HFFc6 (cell line): ENCODE measurements at places on chromosomes 7 and 10. TPM values are rescaled to one million over a fixed set of nuclear protein-coding genes. Genes with fewer than 3 reads are reported as not detected.

The CCDC146 gene
- total RNA-seq = 0.09 to 0.62 TPM (median 0.27 TPM) in 3 replicates

The PAXIP1 gene
- 5.1 to 7.5 TPM (median 6.8 TPM) in 3 replicates for total RNA-seq

The CALN1 gene
- total RNA-seq = not detected in 3 replicates

GRCh38 chr10:107718864-107719263 lies 554.4 kb upstream of the SORCS1 start:
- DNase-seq = no peak
- H3K4me3 ChIP-seq = no peak overlapping the region
- H3K27me3 ChIP-seq = no peaks in the 10 kb centered on the region
- no peak overlapping the region for H3K27ac ChIP-seq

DNA sequence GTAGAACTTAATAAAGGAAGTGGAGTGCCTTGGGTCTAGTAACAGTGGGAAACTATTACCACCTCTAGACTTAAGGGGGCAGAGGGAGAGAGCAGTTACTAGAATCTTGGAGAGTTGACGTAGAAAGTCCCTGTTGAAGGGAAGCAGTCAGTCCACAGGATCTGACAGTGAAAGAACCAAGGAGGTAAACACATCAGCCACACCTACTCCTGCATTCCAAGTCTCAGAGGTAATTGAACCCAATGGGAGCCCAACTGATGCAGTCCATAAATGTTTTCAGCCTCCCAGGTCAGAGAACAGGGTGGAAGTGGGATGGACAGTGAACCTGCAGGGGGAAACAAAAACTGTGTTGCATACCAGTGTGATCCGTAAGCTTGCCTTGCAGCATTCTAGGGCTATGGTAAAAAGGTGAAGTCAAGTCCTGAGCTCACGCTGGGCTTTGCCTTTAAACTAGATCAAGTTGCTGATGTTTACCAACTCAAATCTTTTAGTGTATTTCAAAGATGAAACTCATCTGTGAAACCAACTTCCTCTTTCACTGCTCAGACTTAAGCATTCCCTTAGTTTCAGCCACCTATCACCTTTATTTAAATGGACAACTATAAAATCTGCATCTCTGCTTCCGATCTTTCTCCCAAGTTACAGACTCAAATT lies 57.2 kb downstream of the SLC16A12 start:
- DNase-seq = no peak
- no peaks in the 10 kb centered on the region for H3K27me3 ChIP-seq
- peaks cover 57% of the 10 kb centered on the region for H3K4me1 ChIP-seq

- H3K4me1 ChIP-seq = peaks cover 66% of the 10 kb centered on the region
- DNase-seq = peak; percentile 94
- no peaks in the 10 kb centered on the region for H3K36me3 ChIP-seq
- peak overlapping the region; percentile 92 for H3K27ac ChIP-seq
- H3K4me3 ChIP-seq = peak overlapping the region; percentile 49
Measured at GRCh38 chr10:103231047-103231551, 14.6 kb upstream of the RPEL1 start.

The CCL26 gene
- 2.2 to 6.3 TPM (median 3.0 TPM) in 3 replicates for total RNA-seq

GRCh38 chr10:112875476-112876267 lies 74.4 kb upstream of the TCF7L2 start:
- no peak for DNase-seq
- peaks cover 8% of the 10 kb centered on the region; the same call in 1 of the 2 replicates for H3K4me1 ChIP-seq
- H3K27ac ChIP-seq = no peak overlapping the region
- H3K4me3 ChIP-seq = no peak overlapping the region
- H3K36me3 ChIP-seq = peaks cover 5% of the 10 kb centered on the region; the same call in 1 of the 2 replicates
- peaks cover 9% of the 10 kb centered on the region for H3K27me3 ChIP-seq

- no peak for DNase-seq
- peaks cover 13% of the 10 kb centered on the region; the same call in 1 of the 2 replicates for H3K4me1 ChIP-seq
- H3K27me3 ChIP-seq = peaks cover 5% of the 10 kb centered on the region
Measured at GRCh38 chr10:78188446-78188845, 154.8 kb downstream of the RPS24 start.

The GNAT3 gene
- not detected in 3 replicates for total RNA-seq

DNA sequence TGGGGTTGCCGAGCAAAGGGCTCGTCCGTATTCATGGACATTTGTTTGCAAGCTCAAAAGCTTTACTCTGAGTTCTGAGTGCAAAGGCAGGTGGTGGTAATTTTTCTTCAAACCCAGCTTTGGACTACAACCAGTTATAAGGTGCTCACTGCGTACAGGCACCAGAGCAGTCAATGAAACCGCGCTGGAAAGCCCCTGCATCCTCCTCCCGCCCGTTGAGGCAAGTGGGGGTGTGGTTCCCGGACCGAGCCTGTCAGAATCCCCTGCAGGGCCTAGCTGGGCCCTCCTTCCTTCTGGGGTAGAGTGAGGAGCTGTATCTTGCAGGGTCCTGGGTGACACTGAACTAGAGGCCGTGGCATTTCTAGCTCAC lies 22.3 kb downstream of the AMZ1 start:
- H3K27me3 ChIP-seq = peaks cover 2% of the 10 kb centered on the region
- peaks cover 26% of the 10 kb centered on the region for H3K36me3 ChIP-seq
- no peak overlapping the region for H3K27ac ChIP-seq
- H3K4me3 ChIP-seq = no peak overlapping the region

- peaks cover 2% of the 10 kb centered on the region for H3K27me3 ChIP-seq
- peak overlapping the region; percentile 89 for H3K27ac ChIP-seq
- peaks cover 76% of the 10 kb centered on the region for H3K4me1 ChIP-seq
Measured at GRCh38 chr10:80167471-80168161, 35.1 kb downstream of the PLAC9 start.

The CCDC172 gene
- not detected in 3 replicates for total RNA-seq

DNA sequence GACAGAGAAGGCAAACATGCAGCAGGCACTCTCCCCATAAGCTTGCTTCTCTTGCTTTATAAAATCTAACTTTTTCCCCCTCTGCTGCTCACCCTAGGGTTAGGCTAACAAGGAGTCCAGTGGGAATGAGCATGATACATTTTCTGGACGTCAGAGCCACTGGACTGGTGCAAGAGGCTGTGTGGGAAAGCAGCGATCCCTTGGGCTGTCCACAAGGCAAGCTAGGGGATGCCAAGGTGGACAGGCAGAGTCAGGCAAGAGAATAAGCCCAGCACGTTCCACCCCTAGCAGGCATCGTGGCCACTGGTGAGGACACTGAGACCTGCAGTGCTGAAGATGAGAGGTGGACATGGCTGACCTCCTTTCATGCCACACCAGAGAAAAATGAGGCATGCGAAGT lies 290.9 kb upstream of the ZMIZ1 start:
- no peak overlapping the region for H3K27ac ChIP-seq
- DNase-seq = peak; percentile 5

The GIMAP4 gene
- total RNA-seq = not detected in 3 replicates

The ASAH2 gene
- 4.6 and 4.7 TPM in 2 replicates for total RNA-seq

The HILPDA gene
- total RNA-seq = 7.2 to 8.7 TPM (median 8.4 TPM) in 3 replicates

GRCh38 chr7:133419041-133419440 lies 166.2 kb downstream of the EXOC4 start:
- no peaks in the 10 kb centered on the region for H3K27me3 ChIP-seq
- no peak overlapping the region; the same call in 1 of the 2 replicates for H3K27ac ChIP-seq
- peaks cover 3% of the 10 kb centered on the region for H3K36me3 ChIP-seq
- H3K4me1 ChIP-seq = peaks cover 19% of the 10 kb centered on the region

DNA sequence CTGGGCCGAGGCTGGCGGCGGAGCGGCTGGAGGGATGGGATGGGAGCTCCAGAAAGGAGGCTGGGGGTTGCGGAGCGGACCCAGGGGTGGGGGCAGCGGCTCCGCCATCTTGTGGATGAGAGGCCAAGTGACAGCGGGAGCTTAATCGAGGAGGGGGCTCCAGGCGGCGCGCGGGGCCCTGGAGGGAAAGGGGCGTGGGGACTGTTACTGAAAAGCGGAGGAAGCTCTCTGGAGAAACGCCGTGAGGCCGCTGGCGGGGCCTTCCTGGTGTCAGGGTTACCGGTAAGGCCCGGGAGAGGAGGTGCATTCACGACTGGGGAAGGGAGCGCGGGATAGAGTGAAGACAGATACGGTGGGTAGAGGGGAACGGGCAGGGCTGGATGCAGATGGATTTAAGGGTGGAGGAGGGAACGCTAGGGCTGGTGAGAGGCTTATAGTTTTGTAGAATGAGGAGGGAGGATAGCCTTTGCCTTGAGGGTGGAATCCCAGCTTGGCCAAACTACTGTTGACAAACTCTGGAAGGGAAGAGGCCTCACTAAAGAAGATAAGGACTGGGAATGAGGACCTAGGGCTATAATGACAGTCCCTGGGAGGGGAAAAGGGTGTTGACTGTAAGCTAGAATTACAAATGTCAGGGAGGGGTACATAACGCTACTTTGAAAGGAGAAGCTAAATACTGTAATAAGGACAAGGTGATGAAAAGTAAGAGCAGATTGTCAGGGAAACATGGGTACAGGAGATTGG lies 535 bp downstream of the BTRC start:
- H3K27ac ChIP-seq = peak overlapping the region; percentile 91
- DNase-seq = peak; percentile 24
- peaks cover 6% of the 10 kb centered on the region; the same call in 1 of the 2 replicates for H3K36me3 ChIP-seq
- H3K4me1 ChIP-seq = peaks cover 30% of the 10 kb centered on the region

The LIPJ gene
- not detected in 3 replicates for total RNA-seq

GRCh38 chr10:47409171-47409865 lies 25.2 kb upstream of the ZNF488 start:
- no peaks in the 10 kb centered on the region for H3K36me3 ChIP-seq
- no peak overlapping the region for H3K27ac ChIP-seq
- no peak for DNase-seq
- H3K4me3 ChIP-seq = no peak overlapping the region
- peaks cover 25% of the 10 kb centered on the region for H3K4me1 ChIP-seq

- H3K4me1 ChIP-seq = peaks cover 14% of the 10 kb centered on the region
- no peaks in the 10 kb centered on the region; the same call in 1 of the 2 replicates for H3K27me3 ChIP-seq
- H3K36me3 ChIP-seq = no peaks in the 10 kb centered on the region
- DNase-seq = peak; percentile 65
Measured at GRCh38 chr10:14093730-14094484, 236.8 kb downstream of the FRMD4A start.

The KLHDC10 gene
- 23.3 to 25.0 TPM (median 24.6 TPM) in 3 replicates for total RNA-seq

- no peaks in the 10 kb centered on the region; the same call in 1 of the 2 replicates for H3K27me3 ChIP-seq
- no peak overlapping the region; the same call in 1 of the 2 replicates for H3K27ac ChIP-seq
- peak; percentile 43 for DNase-seq
Measured at GRCh38 chr7:91683823-91684222, 196.7 kb downstream of the MTERF1 start.

- H3K4me3 ChIP-seq = no peak overlapping the region
- peaks cover 2% of the 10 kb centered on the region; the same call in 1 of the 2 replicates for H3K27me3 ChIP-seq
- H3K27ac ChIP-seq = no peak overlapping the region
- no peak for DNase-seq
- H3K36me3 ChIP-seq = no peaks in the 10 kb centered on the region
Measured at GRCh38 chr10:129845111-129845753, 118.8 kb downstream of the EBF3 start.

- H3K36me3 ChIP-seq = no peaks in the 10 kb centered on the region
- H3K4me3 ChIP-seq = no peak overlapping the region
- no peaks in the 10 kb centered on the region for H3K27me3 ChIP-seq
Measured at GRCh38 chr10:8438603-8439002, 384.1 kb downstream of the GATA3 start.

The OR9A2 gene
- not detected in 3 replicates for total RNA-seq

- peaks cover 29% of the 10 kb centered on the region for H3K4me1 ChIP-seq
- H3K4me3 ChIP-seq = no peak overlapping the region
- no peaks in the 10 kb centered on the region; the same call in 1 of the 2 replicates for H3K27me3 ChIP-seq
- H3K27ac ChIP-seq = no peak overlapping the region
Measured at GRCh38 chr10:59891936-59892335, 14.4 kb downstream of the CCDC6 start.

GRCh38 chr10:119084896-119085295 lies 4.3 kb upstream of the EIF3A start:
- no peak overlapping the region for H3K27ac ChIP-seq
- H3K27me3 ChIP-seq = peaks cover 6% of the 10 kb centered on the region
- no peak for DNase-seq
- no peak overlapping the region for H3K4me3 ChIP-seq
- peaks cover 9% of the 10 kb centered on the region for H3K36me3 ChIP-seq
- peaks cover 13% of the 10 kb centered on the region for H3K4me1 ChIP-seq

DNA sequence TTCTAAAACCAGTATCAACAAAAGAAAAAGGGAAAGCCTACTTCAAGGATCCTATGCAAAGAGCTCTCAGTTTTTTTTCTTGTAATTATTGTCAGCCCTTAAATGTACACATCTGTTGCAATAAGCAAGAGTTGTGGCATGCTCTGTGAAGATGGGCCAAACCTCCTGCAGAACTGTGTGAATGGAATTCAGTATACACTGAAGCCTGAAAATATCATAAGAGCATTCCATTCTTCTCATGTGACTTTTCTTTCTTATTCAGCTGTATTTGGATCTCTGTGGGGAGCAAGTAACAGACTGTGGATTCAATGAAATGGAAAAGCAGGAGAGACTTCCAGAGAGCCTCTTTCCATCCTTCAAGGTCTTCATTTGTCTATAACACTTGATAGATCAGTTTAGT lies 130.7 kb downstream of the SAMD9 start:
- peaks cover 32% of the 10 kb centered on the region for H3K4me1 ChIP-seq
- peaks cover 13% of the 10 kb centered on the region; the same call in 1 of the 2 replicates for H3K36me3 ChIP-seq
- DNase-seq = peak; percentile 50
- peak overlapping the region; percentile 83 for H3K27ac ChIP-seq
- H3K4me3 ChIP-seq = peak overlapping the region; percentile 56

The GARIN1A gene
- 0.77 to 1.6 TPM (median 1.4 TPM) in 3 replicates for total RNA-seq

DNA sequence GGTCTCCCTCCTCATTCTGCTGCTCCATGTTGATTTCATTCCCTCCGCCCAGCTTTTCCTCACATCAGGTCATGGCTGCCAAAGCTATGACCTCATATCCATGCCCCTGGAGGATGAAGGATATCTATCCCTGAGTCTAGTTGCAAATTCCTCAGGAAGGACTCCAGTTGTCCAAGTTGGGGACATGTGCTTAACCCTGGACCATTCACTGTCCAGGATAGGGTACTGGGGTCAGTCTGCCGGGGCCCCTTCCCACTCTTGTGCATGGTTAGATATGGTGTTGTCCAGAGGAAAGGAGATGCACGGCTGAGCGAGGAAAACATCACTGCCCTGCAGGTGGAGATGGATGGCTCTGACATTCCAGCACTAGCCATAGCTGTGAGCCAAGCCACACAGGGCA lies 51.9 kb upstream of the COMTD1 start:
- no peak for DNase-seq
- H3K27me3 ChIP-seq = peaks cover 49% of the 10 kb centered on the region
- H3K36me3 ChIP-seq = peaks cover 8% of the 10 kb centered on the region
- no peak overlapping the region for H3K27ac ChIP-seq
- peaks cover 11% of the 10 kb centered on the region for H3K4me1 ChIP-seq

DNA sequence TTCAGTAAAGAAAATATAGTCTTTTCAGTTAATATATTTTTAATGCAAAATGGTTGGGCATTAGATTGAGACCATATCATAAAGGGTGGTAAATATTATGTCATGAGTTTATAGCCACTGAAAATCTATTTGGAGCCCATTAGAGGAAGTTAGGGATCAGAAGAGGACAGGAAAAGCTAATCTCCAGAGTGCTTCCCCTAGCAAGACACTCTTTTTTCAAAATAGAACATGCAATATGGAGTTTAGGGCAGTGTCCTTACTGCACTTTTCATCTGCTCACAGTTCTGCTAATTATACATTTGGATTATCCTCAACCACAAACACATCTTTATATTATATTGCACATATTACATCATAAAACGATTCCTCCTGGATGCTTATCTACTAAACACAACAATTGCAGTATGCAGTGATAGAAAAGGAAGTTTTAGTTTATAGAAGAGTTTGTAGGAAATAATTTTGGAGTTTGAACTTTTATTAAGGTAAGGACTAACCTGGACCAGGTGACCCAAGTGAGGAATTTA lies 159.8 kb downstream of the PHF14 start:
- no peak overlapping the region for H3K27ac ChIP-seq
- peaks cover 6% of the 10 kb centered on the region for H3K36me3 ChIP-seq
- no peak for DNase-seq
- H3K4me1 ChIP-seq = peaks cover 21% of the 10 kb centered on the region

- no peaks in the 10 kb centered on the region for H3K36me3 ChIP-seq
- peak; percentile 81 for DNase-seq
- H3K4me1 ChIP-seq = peaks cover 21% of the 10 kb centered on the region
- H3K27ac ChIP-seq = peak overlapping the region; percentile 96
- H3K27me3 ChIP-seq = peaks cover 4% of the 10 kb centered on the region
Measured at GRCh38 chr7:74587435-74588126, 69.9 kb upstream of the GTF2I start.
